Right lobe of liver (tissue), 6 donors: ENCODE measurements at places on chromosomes 7 and 10.

- no peak for DNase-seq
Observed at GRCh38 chr10:76197293-76197692, 765.9 kb downstream of the LRMDA start.

DNA sequence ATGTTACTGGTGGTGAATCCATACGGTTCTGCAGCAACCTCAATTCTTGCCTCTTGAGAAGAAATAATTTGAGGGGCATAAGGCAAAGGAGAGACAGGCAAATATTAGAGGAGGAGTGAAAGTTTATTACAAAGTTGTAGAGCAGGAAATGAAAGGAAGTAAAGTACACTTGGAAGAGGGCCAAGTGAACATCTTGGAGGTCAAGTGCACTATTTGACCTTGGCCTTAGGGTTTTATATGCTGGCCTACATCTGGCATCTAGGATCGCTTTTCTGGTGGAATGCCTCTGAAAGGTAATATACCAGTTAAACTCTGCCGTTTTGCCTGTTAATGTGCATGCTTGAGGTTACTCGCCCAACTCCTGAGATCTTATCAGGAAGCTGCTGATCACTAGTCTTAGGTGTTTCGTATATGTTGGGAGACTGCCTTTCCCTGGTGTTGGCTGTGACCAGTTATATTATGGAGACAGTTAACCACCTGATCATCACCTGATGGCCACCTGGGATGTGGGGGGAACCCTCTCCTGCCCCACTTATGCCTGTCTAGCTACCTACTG, 66.1 kb upstream of the CYP2C18 start:
- DNase-seq, result no peak

DNA sequence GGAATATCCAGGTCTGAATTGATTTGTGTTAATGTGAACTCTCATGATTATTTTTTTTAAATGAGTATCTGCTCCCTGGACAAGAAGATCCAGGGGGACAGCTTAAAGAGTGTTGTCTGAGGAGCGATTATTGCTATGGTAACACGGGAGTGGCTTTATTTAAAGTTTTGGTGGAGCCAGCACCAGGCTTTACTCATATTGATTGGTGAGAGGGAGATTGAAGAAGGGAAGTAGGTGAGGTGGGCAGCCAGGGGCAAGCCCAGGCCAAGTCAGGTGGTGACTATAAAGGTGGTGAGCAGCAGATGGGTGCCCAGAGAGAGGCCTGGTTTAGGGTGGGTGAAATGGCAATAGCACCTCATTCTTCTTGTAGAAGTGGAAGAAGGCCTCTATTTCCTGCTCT, 10.2 kb upstream of the AGR2 start:
- no peak for DNase-seq

GRCh38 chr7:148850564-148850963, 33.5 kb downstream of the EZH2 start:
- DNase-seq, result no peak

GRCh38 chr10:89702121-89702480, 711 bp downstream of the KIF20B start:
- no peak for DNase-seq

DNA sequence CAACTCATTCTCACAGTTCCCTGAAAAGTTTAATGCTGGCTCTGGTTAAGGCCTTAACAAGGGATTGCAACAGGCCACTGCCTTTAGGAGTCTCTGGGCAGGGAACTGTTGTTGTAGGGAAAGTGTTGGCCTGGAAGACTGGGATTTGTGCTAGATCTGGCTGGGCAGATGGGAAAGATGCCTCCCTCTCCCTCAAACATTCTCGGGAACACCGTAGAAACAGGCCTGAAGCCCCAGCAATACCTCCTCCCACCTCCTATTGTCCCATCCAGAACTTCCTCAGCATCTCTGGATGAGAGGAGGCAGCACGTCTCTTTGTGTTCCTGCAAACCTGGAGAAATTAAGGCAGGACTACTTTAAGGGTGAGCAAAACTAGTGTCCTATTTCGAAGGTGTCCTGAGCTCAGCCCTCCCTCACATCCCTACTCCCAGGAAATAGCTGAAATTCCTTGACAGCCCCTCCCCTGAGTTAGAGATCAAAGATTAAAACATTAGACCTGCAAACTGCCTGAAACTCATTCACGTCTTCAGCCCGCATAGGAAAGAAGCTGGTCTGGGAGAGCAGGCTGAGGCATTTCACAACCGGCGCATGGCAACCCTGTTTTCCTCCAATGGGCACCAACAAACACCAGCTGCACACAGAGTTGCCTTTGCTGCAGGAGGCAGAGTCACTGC, 10.9 kb upstream of the MAP3K8 start:
- no peak for DNase-seq

- no peak for DNase-seq
Observed at GRCh38 chr7:36029853-36030515, 123.1 kb upstream of the EEPD1 start.

GRCh38 chr10:71080381-71081228, 131.8 kb upstream of the UNC5B start:
- DNase-seq, result no peak

DNA sequence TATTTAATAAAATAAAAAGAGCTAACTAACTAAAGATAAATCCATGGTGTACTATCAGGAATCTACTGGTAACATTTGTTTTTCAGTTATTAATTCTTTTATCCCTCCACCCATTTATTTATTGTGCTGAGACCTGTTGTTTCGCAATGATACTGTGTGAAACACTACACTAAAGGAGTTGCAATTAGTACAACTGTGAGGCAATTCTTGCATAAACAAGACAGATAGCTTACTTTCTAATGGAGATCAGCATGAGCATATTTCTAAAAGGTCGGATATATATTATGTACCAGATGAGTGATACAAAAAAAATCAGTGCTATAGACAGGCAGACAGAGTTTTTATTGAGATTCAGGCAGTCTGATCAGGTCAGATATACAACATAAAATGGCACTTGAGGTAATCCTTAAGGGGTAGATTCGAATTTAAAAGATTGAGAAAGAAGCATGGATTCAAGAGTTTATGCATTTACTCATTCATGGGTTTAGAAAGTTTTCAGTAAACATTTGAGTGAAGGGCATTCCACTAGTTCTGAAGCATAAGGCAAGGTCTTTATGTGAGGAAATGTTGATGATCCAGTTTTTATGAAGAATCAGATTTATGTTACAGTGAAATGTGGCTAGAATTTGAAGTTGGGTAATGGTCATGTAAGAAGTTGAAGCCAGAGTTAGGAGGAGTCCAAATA, 147.6 kb downstream of the POLR1F start:
- DNase-seq, result no peak

- no peak for DNase-seq
Observed at GRCh38 chr7:17041324-17041723, 159.5 kb upstream of the AGR3 start.
